ENCODE measurements at places on chromosomes 16 and 17. TPM values are rescaled to one million over a fixed set of nuclear protein-coding genes. Genes with fewer than 3 reads are reported as not detected.

- no peak for DNase-seq
- H3K27me3 ChIP-seq: no peaks in the 10 kb centered on the region
- no peak overlapping the region for H3K27ac ChIP-seq
- H3K4me1 ChIP-seq: no peaks in the 10 kb centered on the region
- H3K36me3 ChIP-seq: no peaks in the 10 kb centered on the region
These were observed 51.0 kb upstream of the GPRC5B start for GRCh38 chr16:19935694-19936093.

DNA sequence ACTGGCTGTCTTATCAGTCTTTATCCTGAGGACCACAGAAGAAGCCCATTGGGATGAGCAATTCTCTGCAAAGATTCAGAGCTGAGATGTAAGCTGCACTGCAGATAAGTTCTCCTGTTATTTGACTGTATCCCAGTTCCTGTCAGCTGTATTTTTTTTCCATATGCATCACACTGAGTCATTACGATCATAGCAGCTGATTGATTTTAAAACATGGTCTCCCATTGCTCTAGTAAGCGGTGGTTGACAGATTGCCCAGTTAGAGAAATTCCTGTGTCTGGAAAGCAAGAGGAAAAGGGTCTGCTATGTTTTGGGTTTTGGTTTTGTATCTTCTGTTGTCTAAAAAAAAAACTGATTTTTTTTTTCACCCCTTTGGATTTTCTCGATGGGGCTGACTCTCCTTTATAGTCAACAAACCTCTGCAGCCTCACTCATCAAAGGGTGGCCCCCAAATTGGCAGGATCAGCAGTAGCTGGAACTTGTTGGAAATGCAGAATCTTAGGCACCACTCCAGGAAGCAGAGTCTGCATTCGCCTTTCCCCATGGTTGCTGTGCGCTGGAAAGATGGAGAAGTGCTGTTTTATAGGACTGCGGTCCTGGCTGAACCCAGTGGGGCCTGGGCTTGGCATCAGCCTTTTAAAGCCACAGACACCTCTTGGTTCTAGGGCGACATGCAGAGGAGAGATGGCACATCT is 220.1 kb upstream of the MPHOSPH6 start:
- no peaks in the 10 kb centered on the region for H3K36me3 ChIP-seq
- H3K4me1 ChIP-seq: no peaks in the 10 kb centered on the region
- no peak for DNase-seq
- H3K4me3 ChIP-seq: no peak overlapping the region

DNA sequence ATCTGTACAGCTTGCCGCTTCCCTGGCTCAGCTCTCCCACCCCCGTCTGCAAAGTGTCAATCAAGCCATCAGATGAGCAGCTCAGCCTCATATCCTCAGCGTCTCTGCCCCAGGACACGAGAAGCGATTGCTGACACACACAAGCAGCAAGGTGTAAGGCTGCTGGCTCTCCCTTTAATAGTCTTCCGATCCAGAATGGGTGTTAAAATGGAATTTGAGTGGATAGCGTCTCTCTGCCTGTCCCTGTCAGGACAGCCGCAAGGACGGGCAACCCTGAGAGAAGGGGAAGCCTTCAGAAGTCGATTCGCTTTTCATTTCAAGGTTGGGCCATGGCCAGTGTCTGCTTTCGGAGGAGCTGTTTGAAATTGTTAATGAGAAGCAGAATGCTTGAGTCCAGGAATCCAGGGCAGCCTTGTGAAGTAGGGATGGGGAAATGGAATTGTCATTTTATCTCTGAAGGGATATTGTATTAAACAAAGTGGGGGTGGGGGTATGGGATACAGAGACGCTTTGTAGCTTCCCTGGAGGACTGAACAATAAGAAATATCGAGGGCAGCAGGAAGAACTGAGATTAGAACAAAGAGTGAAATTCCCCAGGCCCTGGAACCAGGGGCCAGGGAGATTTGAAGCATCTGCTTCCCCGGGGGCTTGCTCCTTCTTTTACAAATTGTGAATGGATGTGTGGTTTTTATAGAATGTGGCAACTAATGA is 4.7 kb upstream of the PIPOX start:
- no peak for DNase-seq
- H3K27ac ChIP-seq: no peak overlapping the region

GRCh38 chr16:976389-976931 is 5.1 kb upstream of the SOX8 start:
- H3K27ac ChIP-seq: no peak overlapping the region
- H3K36me3 ChIP-seq: no peaks in the 10 kb centered on the region
- H3K27me3 ChIP-seq: peaks cover 6% of the 10 kb centered on the region
- H3K4me1 ChIP-seq: no peaks in the 10 kb centered on the region
- no peak for DNase-seq
- no peak overlapping the region for H3K4me3 ChIP-seq

GRCh38 chr17:32445497-32445896 is 1.2 kb downstream of the PSMD11 start:
- peaks cover 38% of the 10 kb centered on the region for H3K36me3 ChIP-seq
- no peaks in the 10 kb centered on the region for H3K27me3 ChIP-seq
- no peak for DNase-seq
- no peaks in the 10 kb centered on the region for H3K4me1 ChIP-seq
- no peak overlapping the region for H3K27ac ChIP-seq

DNA sequence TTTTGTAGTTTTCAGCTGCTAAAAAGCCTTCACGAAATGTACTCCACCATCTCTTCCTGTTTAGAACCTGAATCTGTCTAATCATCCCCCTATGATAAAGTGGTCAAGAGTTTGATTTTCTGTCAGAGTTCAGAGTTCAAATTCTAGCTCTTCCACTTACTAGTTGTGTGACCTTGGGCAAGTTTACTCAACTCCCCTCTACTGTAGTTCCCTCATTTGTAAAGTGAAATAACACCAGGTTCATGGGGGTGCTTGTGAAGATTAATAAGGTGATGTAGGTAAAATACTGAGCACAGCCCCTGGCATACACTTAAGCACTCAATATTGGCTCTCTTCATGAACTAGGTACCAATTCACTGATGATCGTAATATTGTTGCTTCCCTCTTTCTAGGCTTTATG is 1.2 kb upstream of the CDC6 start:
- no peaks in the 10 kb centered on the region for H3K27me3 ChIP-seq
- H3K4me3 ChIP-seq: no peak overlapping the region
- no peak for DNase-seq
- peaks cover 3% of the 10 kb centered on the region for H3K4me1 ChIP-seq
- no peak overlapping the region for H3K27ac ChIP-seq
- peaks cover 36% of the 10 kb centered on the region for H3K36me3 ChIP-seq

The RDM1 gene
- 9.0 TPM for total RNA-seq

The DRC3 gene
- total RNA-seq: 0.31 TPM

The CX3CL1 gene
- total RNA-seq: 1.6 TPM

The SMPD3 gene
- 0.94 TPM for total RNA-seq

Measured in H9 (cell line).